ENCODE measurements at places on chromosomes 11 and 22.

DNA sequence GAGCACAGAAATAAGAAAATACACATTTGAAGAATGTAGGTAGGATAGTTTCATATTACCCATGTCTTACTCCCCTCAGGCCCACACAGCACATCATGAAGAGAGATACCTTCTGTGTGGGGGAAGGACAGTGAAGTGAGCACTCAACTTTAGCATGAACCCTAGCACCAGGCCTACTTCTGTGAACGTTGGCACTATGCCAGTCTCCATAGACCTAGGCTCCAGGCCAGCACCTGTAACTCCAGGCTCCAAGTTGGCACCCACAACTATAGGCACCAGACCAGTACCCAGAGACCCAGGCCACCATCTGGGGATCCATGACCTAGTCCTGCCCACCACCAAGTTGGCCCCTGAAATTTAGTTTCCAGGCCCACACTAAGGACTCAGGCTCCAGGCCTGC, 410.9 kb downstream of the INSC start:
- DNase-seq = no peak

- DNase-seq = no peak
Observed at GRCh38 chr11:125433454-125434121, 62.5 kb downstream of the FEZ1 start.

DNA sequence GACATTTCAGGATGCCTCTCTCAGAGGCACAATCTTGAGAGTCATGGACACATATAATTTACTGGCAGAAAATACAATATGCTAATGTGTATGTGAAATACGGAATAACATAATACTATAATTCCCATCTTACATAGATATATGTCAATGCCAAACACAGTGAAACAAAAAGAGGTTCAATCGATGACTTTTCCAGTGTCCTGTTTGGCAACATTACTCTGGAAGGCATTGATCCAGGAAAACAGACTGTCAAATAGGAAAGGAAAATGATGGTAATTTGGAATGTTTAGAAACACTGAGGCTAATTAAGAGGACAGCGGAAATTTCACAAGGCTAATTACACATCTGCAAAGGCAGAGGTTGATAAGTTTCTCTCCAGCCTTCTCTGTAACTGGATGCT, 942.3 kb downstream of the LRRC4C start:
- DNase-seq = no peak

DNA sequence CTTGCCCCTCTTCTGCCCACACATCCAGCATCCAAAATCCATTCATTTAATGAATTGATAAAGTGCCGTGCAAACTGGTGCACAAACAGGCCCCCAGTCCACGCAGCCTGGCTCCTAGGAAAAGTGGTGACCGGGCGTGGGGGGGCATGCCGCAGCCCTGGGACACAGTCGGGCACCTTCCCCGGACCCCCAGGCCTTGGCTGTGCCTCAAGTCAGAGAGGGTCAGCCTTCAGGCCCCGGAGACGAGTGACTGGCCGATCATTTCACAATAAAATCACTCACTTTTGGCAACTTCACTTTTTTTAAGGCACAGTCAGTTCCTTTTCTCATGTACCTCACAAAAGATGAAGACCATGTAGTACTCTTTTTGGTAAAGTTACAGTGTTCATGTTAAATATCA, 8.0 kb downstream of the CDPF1 start:
- no peak for DNase-seq

- DNase-seq = no peak
Observed at GRCh38 chr11:57155400-57155799, 26.4 kb upstream of the LRRC55 start.

- DNase-seq = no peak
Observed at GRCh38 chr11:10943968-10944367, 86.1 kb upstream of the ZBED5 start.

GRCh38 chr11:115322553-115323203, 181.5 kb downstream of the CADM1 start:
- DNase-seq = no peak

DNA sequence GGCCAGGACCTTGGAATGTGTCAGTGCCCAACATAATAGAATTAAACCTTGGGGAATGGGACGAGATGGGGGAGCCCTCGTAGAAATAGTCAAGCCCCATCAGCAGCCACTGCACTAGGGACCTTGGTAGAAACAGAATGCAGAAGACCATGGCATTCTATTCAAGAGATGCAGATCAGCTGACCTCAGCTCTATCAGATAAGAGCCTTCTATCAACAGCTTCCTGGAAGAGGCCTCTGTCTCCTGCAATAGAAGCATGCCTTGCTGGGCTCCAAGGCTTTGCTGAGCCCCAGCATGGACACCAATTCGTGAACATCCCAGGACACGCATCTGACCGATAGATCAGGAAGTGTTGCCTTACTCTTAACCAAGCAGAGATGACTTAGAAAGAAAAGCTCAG, 27.5 kb upstream of the FLI1 start:
- no peak for DNase-seq

DNA sequence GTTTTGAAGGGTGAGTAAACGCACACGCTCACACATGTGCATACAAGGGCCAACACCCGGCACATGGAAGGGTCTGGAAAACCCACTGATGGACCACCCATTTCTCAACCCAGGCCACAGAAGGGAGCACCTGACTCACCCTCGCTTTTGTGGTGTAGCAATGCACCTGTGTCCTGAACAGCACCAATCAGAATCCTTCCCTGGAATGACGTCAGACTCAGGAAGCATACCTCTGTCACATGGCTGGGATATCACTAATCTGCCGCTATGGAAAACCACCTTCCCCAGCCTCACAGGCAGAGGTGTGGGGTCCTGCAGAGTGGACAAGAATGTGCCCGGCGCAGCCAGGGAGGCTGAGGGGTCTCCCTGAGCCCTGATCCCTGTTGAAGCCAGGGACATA, 9.0 kb upstream of the OSM start:
- DNase-seq = no peak

DNA sequence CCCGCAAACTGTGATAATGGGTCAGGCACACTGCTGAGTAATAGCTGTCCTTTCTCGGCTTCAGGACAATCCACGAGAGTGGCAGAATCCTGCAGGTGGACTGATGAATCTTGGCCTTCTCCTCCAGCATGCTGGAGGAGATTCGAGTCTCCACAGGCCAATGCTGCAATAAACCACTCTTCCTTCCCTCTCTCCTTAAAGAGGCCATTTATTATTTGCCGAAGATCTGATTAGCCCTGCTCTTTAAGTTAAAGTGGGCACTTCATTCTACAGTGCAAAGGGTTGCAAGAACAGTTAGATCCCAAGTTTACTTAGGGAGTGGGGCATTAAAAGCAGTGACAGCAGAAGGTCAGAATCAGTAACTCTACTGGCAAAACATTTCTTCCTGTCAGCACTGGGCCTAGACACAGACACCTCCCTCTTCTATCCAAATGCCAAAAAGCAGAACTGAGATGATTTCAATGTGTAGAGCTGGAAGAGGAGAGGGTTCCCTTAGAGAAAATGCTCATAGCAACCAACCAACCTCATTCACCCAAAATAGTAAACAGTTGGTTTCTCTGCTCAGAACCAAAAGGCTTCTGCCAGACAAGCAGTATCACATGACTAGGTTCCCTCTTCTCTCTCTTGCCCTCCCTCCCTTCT, 121.7 kb downstream of the SGSM3 start:
- no peak for DNase-seq

Measured in retinal pigment epithelial cell (primary cell).